ENCODE measurements at places on chromosomes 3 and 15.

GRCh38 chr3:88189361-88189810 lies 39.6 kb downstream of the C3orf38 start:
- DNase-seq = no peak

GRCh38 chr3:187590861-187591576 lies 79.2 kb downstream of the SST start:
- DNase-seq = no peak

DNA sequence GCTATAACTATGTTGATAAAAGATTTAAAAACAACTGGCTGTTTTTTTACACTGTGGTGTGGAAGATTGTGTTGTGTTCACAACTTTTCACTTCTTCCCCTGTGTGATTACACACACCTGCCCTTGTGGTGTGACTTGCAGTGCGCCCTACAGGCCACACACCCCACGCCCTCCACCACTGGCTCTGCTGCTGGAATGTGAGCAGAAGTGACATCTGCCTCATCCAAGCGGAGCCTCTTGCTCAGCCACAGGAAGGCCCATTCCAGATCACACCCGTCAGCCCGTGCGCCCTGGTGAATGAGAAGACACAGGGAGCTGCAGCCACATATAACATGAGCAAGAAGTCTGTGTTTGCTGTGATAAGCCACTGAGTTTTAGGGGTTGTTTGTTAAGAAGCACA lies 7.0 kb downstream of the CCR2 start:
- no peak for DNase-seq

GRCh38 chr3:167507954-167508353 lies 34.1 kb upstream of the SERPINI2 start:
- no peak for DNase-seq

- DNase-seq = no peak
Measured at GRCh38 chr3:11349446-11349845, 77.2 kb downstream of the ATG7 start.

DNA sequence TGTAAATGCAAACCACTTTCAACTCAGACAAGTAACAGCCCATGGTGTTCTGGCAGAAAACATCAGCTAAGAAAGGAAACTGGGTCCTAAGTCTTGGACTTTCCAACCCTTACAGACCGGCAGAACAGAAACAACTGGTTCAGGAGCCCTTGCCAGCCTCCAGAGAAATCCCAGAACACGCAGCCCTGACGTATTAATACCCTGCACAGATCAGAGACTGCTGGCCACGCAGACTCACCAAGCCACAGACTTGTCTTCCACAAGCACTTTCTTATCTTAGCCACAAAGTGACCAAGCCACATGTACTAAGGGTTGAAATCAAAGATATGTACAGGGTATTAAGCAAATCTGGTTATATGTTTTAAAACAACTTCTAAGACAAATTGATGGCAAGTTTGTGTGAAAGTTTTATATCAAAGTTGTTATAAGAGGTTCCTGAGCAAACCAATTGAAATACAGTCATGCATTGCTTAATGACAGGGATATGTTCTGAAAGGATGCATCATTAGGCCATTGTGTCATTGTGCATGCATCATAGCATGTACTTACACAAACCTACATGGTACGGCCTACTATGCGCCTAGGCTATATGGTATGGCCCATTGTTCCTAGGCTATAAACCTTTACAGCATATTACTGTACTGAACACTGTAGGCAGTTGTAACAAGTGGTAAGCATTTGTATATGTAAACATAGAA lies 36.8 kb downstream of the BTD start:
- no peak for DNase-seq
